Activated CD4-positive, alpha-beta memory T cell treated with anti-CD3 and anti-CD28 coated beads, Interleukin-2, amount 10 ng/mL, durations not matched to agents 7 days and 5 days (primary cell): ENCODE measurements at places on chromosomes 4 and X.

DNA sequence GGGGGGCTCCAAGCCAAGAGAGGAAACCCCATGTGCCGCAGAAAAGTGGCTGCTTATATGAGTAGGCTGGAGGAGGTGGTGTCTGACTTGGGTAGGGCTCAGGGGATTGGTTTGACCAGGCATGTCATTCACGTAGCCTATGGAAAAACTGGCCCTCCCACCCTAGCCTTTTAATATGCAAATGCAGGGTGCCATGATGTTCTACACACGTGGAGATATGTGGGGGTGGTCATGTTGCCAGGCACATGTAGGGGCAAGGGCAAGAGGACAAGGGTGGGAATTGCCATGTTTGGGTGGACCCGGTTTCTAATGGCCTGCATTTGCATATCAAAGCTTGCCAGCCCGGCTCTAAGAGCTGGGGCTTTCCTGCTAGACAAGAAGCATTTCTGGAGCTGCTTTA lies 86.9 kb upstream of the SHISA3 start:
- DNase-seq, result no peak

- no peak for DNase-seq
Measured at GRCh38 chrX:25219480-25219879, 203.7 kb upstream of the ARX start.

DNA sequence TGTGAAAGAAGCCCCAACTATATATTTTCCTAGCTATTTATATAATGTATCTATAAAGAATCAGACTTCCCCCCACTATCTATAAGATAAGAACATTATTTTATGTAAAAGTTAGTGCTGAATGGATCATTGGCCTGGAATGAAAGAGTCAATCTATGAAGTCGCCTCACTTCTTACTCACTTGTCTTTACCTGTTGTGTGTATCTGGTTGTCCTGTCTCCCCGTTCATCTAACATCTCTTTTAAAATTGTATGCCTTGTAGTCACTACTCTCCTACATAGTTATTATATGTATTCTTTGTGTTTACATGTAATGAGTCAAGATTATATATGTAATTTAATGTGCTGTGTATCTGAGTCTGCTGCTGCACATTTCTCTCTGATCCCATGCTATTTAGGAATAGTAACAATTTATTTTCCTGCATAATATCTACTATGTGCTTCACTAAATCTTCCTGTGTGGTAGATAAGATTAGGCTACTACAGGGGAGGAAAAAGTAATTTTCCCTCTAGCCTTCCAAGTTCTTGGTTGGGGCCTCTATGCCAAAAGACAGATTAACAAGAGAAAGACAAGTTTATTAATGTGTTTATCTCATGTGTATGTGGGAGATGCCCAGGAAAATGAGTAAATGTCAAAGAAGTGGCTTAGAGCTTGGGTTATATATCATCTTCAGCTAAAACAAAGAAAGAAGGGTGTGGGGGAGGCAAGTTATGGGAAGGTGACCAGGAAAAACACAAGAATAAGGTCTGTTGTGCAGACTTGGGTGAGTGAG lies 77.6 kb upstream of the FRMPD4 start:
- no peak for DNase-seq

DNA sequence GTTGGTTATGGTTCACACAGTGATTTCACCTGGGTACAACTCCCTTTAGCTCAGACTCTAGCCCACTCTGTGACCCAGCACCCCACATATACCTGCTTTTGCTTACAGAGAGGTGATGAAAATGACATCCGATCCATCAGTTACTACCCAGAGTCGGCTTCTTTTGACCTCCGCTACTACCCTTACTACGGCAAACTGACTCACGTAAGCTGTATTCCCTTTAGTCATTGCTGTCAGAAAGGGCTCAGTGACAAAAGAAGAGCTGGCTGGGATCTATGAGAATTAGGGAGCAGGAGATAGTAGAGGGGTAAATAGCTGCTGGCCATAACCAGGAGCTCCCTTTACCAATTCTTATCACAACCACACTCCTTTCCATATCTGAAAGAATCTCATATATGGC lies 16.7 kb downstream of the ATP1B4 start:
- no peak for DNase-seq

DNA sequence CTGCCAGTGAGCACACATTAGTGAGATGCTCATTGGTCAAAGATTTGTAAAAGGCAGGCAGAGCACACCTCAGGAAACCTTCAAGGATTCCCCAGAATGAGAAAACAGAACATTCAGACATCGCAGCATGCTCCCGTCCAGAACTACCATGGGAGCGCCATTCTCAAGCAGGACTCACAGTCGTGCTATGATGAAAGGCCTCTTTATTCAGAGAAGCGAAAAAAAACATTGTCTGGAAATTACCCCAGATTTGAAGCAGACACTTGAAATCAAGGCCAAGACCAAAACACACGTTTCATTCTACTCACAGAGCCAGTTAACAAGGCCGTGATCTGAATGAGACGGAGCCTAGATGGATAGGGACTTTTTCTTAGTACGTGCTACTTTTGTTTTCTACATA lies 961.8 kb upstream of the TENM3 start:
- no peak for DNase-seq

DNA sequence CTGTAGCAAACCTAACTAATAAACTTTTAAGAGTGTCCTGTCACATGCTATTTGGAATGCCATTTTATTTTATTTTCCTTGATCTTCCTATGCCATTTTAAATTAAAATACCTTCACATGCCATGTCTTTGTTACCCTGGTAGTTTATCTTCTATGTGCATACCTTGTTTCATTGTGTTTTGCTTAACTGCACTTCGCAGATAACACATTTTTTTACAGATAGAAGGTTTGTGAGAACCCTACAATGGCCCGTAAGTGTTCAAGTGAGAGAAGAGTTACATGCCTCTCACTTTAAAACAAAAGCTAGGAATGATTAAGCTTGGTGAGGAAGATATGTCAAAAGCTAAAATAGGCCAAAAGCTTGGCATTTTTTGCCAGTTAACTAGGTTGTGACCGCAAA lies 744.1 kb downstream of the STIM2 start:
- no peak for DNase-seq

GRCh38 chrX:68795741-68796140 lies 33.1 kb upstream of the EFNB1 start:
- no peak for DNase-seq

GRCh38 chrX:131650637-131651410 lies 107.0 kb downstream of the OR13H1 start:
- no peak for DNase-seq

- no peak for DNase-seq
Measured at GRCh38 chr4:139123910-139124309, 53.1 kb downstream of the ELF2 start.

- no peak for DNase-seq
Measured at GRCh38 chr4:79898055-79898454, 175.0 kb downstream of the ANTXR2 start.

DNA sequence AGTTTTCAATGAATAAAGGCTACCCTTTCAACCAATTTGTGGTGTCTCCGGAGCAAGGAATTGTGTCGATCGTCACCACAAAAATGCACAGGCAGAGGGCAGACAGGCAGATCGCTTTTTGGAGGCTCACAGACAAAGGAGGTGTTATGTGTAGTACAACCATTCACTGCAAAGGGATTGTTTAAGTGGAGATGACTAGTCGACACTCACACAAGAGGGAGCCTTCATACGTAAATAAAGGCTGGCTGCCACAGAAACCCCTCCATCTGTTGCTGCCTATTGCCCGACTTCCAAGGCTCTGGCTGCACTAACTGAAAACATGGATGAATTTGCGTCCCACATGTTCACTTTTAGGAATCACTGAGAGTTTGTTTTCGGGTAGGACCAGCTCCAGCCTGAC lies 281.1 kb downstream of the NKX6-1 start:
- no peak for DNase-seq

DNA sequence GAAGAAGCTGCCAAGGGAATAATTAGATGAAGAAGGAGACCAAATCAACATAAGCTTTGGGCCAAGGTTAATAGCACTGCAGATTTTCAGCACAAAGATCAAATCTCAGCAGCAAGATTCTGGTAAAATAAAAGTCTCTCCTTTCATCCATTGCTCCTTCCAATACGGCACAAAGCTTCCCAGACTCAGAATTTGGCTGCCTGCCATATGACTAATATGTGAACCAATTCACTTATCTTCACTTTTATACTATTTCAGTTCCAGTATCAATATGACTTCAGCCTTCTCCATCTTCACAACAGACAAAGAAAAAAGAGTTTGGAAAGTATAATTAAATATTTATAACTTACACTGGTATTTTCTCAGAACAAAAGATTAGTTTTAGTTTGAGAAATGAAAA lies 978.3 kb upstream of the GRID2 start:
- no peak for DNase-seq

DNA sequence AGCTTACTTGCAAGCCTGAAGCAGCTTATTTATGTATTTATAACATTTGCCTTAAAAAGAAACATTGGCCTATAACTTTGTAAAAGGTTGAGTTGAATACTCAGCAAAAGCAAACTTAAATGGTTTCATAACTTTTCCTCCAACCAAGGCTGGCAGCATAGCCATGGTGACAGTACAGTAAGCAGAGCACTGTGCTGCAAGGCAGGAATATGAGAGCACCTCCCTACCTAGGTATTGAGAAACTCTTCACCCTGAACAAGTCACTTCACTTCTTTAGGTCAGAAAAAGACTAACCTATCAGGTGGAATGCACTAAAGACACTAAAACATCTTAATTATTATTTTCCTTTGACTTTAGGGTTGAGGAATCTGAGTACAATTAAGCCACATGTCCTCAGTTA lies 63.9 kb upstream of the GYPA start:
- DNase-seq, result no peak

GRCh38 chr4:72218953-72219352 lies 187.2 kb downstream of the NPFFR2 start:
- no peak for DNase-seq

- no peak for DNase-seq
Measured at GRCh38 chr4:64130907-64131306, 278.3 kb downstream of the TECRL start.

DNA sequence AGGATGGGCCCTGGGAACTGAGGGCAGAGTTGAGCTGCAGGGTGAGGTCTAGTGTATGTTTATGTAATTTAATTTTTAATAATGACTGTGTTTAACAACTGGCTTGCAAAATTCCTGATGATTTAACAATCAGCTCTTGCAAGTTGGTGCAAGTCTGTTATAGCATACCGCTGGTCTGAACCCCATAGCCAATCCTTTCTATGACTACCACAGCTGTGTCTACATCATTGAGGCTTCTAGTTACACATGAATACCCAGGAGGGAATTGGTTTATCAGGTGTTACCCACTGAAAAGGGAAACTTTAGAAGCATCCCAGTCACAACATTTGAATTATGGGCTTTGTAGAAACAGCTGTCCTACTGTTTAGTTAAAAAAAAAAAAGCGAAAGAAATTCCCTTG lies 38.3 kb downstream of the SUPT20HL1 start:
- no peak for DNase-seq

DNA sequence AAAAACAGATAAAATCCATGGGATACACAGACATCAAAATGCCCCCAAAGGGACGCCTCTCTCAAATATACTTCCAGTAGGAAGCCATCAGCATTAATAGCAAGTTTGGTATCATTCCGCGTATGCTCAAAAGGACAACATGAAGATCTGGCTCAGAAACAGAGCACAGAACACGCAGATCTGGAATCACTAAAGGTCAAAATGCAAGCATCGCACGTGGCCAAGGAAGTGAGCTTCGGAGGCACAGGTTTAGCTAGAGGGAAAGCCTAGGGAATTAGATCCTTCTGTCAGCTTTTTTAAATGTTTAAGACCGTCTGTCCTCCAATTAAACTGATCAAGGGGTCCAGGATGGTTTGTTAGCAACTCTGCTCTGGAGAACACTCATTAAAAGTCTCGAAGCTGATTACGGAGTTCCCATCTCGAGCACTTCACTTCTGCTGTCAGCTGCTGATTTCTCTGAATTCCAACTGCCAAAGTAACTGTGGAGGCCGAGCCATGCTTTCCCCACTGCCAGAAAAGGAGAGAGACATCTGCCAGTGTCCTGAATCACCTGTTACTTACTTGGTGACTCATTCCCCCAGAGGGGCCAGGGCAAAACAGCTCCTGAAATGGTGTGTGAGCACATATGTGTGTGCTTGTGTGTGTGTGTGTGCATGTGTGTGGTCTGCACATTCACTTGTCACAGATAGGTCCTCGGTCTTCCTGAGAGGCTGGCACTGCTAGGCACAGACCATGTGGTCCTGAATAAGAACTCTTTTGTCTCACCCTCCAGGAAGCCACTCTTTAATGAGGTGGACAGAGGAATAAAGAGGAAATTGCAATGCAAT lies 177.7 kb upstream of the PPARGC1A start:
- DNase-seq, result no peak

DNA sequence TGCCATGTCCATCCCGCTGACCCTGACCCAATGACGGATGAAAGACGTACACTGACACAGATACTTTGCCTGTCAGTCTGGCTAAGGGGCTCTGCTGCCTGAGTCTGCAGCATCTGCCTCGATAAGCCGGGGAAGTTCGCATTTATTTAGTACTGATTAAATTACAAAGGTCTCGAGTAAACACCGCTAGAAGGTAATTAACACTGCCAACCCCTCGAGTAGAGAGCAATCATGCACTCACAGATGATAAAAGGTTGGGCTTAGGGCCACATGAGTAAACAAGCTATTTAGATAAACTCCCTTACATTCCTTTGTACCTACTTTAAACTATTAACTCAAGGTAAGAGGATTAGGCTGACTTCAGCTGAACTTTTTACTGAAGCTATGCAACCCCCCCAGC lies 16.0 kb upstream of the RBMXL3 start:
- DNase-seq, result no peak

DNA sequence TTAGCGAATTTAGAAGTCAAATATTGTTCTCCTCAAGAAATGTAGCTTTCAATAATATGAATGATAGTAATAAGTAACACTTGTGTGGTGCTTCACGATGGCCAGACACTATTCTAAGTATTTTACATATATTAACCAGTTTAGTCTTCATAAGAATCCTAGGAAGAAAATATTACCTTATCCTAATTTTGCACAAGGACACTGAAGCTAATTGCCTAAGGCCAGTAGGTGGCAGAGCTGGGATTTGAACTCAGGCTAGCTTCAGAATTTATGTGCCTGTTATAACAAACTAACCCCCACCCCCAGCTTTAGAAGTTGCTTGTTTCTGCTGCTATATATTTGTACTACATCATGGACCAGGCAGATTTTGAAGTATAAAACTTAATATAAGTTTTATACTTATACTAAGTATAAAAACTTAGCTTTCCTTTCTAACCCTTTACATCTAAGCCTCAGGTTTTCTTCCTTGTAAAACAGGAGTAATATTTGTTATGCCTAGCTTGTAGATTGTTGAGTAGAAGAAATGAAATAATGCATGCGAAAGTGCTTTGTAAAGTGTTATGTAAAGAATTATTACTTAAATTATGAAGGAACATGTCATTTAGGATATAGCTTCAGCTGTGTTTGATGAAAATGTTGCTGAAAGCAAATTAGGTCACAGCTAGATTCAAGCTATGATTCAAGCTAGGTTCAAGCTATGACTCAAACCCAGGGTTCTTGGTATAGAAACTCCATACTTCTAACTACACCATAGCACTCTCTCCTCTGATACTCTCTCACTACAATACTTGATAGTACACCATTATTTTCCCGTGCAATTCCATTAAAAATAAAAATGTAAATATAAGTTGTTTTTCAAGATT lies 4.2 kb upstream of the CDS1 start:
- no peak for DNase-seq

GRCh38 chrX:45762699-45763647 lies 562.3 kb upstream of the DIPK2B start:
- no peak for DNase-seq

GRCh38 chr4:171583790-171584189 lies 229.4 kb upstream of the GALNTL6 start:
- no peak for DNase-seq

GRCh38 chr4:151785484-151786157 lies 24.8 kb upstream of the GATB start:
- no peak for DNase-seq
